ENCODE measurements at places on chromosomes 12 and 14.

GRCh38 chr12:119328111-119328510 lies 6.4 kb upstream of the CCDC60 start:
- DNase-seq, result no peak

DNA sequence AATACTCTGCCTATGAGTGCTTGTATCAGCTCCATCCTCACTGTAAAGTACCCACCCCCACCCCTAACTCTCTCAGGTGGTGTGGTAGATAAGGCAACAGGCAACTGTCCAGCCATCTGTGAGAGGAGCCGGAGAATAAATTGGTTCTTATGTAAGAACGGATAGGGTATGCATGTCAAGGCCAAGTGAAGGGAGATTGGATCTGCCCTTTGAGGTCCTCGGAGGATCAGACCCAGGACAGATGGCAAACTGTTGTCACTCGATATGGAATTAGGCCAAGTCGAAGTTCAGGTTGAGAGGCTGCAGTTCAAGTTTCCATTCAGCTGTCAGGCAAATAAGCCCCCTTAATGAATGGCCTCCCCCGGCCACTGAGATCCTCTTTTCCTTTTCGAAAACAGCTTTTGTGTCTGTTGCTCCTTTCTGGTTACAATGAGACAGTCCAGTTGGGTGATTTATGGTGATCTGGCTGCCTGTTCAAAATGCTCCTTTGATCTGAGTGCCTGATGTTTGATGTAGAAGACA lies 120.3 kb downstream of the VRK1 start:
- no peak for DNase-seq

DNA sequence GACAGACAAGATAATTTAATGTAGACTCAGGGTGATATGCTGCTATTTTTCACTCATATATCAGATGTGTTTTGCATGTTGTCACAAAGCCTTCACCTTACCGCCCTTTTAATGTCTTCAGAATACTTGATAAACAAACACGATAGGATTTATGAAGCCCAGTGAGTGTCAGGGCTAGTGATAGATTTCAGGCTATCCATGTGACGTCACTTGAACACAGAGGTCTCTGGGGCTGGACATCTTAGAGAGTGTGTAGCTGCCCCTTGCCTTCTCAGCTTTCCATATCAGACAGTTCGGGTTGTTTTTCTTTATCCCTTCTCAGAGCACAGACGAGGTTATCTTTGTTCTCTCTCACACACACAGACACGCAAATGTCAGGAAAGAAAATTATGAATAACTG lies 105.3 kb upstream of the GSC start:
- no peak for DNase-seq

DNA sequence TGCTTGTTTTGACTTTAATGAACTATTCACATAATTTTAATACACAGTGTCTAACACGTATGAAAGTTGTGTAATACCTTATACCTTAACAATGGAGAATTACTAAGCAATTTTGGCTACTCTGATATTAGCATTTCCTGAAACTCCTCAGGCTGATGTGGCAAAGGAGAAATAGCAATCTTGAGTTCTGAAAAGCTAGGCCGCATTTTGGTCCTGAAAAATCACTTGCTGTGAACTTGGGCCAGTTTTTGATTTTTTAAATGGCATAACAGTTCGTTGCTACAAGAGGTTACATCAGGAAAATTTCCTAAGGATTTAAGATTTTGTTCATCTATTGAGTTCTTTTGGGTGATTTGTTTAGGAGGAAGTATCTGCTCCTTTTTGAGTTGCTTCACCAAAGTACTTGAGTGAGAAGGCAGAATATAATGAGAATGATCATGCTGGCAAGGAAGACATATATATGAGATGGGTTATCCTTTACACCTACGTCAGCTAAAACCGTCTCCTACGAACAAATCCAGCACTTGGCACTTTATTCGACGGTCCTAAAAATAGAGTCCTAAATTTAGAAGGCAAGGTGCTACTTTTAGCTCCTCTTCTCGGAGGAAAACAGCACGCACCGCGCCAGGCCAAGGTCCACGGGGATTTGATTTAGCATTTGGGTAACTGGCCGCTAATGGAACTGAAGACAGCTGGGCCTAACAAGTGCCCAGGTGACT lies 32.2 kb downstream of the MIA2 start:
- no peak for DNase-seq

DNA sequence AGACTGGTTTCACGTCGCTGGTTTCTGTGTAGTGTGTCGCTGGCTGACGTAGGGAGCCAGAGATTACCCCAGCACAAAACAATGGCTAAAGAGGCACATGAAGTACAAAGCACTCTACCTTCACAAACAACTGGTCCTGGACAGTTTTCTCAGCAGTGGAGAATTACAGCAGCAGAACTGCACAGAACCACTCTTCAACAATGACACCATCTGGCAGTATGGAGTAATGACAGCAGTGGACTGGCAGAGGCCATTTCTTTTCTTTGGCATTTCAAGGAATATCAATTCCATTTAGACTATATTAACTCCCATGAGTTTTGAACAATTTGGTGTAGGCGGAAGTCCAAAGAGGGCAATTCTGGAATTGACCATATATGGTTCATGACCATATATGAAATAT lies 1074.1 kb downstream of the AACS start:
- no peak for DNase-seq

DNA sequence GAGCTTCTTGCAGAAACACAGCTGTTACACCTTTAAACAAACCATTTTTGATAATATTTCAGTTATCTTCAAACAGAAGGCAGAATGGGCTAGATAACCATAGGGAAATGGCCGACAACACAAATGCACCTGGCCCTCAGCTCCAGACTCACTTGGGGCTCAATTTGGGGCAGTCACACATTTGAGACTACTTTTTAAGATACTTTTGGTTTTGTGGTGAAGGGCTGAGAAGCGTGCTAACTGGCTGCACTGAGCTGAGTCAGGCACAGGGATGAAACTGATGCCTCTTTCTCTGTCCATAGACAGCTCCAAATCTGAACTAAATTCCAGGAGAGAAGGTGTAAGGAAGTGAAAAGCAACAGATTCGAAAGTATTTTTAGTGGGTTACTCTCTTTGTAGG lies 18.5 kb upstream of the GRIP1 start:
- DNase-seq, result no peak

DNA sequence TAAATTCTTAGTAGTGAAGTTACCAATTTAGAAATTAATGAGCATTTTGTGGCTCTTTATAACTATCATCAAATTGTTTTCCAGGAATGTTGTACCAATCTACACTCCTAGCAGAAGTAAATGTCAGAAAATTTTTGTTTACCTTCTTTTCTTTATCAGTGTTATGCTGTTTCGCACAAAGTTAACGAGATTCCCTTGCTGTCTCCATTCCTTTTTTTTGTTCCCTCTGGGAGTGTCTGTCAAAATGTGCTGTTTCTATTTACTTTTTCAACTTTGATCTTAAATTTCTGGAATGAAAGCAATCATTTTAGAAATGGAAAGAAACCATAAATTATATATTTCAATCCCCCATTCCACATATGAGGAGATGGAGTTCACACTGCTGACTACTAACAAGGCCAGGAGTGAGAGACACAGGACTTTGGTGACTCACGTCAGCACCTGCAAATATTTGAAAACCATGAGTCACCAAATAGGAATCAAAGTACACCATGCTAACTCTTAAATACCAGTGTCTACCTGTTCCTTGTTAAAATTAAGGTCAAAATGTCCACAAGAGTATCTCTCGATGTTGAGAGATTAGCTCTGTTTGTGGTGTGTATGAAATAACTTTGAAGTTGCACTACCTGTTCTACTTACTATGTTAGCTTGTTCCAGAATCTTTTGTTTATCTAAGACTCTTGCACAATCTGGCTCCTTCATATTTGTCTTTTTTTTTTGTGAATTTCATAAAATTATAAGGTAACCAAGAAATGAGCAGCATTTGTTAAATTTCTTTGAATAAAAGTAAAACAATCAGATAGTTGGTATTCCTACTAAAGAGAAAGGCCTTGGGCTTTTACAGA lies 106.0 kb downstream of the RMST start:
- DNase-seq, result no peak

- no peak for DNase-seq
Observed at GRCh38 chr14:33271891-33272290, 333.2 kb downstream of the NPAS3 start.

GRCh38 chr12:111434049-111434448 lies 28.3 kb downstream of the SH2B3 start:
- no peak for DNase-seq

GRCh38 chr12:3755898-3756297 lies 3.0 kb upstream of the CRACR2A start:
- no peak for DNase-seq

DNA sequence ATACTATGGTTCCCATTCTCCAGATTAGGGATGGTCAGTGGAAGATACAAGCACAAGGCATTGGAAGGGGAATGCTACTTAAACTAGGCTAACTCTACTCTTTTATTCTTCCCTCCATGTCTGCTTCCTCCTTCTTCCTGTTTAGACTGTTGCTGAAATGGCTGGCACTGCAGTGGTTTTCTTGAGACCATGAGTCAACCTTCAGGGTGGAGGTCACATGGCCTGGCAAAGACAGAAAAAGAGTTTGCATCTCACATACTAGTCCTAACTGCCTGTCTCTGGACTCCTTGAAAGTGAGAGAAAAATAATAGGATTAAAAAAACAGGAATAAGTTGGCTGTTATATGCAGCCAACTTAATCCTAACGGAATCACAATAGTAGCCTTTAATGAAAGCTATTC lies 37.0 kb downstream of the ALDH1L2 start:
- no peak for DNase-seq

DNA sequence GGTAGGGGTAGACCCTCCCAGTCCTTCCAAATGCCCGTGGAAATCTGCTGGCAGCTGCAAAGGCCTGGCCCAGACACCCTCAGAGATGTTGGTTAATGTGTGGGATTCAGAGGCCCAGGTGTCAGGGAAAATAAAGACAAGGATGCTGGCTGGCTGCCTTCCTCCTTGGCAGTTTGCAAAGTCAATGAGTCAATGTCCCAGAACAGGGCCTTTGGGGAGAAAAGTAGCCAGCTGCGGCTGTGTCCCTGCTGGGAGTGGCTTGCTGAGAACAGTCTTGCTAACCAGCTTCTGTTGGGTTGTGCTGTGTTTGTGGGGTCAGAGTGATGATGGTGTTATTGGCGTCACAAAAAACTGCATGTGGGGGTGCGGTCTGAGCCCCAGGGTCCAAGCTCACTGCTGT lies 29.2 kb downstream of the GLRX5 start:
- no peak for DNase-seq

- no peak for DNase-seq
Observed at GRCh38 chr12:54041097-54041690, 8.3 kb downstream of the HOXC5 start.

GRCh38 chr12:57462251-57462911 lies 2.8 kb downstream of the GLI1 start:
- DNase-seq, result peak; percentile 89

DNA sequence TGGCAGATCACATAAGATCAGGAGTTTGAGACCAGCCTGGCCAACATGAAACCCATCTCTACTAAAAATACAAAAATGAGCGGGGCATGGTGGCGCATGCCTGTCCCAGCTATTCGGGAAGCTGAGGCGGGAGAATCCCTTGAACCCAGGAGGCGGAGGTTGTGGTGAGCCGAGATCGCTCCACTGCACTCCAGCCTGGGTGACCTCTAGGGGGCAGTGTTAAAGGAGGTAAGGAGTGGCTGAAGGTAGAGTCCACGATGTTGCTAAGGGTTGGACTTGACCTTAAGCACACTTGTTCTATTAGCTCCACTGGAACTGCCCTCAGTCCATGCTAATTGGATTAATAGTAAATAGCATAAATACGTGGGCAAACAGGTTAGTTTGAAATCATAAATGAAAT lies 62.4 kb upstream of the PSMC1 start:
- DNase-seq, result no peak

- no peak for DNase-seq
Observed at GRCh38 chr12:107327651-107328182, 234.4 kb upstream of the CRY1 start.

DNA sequence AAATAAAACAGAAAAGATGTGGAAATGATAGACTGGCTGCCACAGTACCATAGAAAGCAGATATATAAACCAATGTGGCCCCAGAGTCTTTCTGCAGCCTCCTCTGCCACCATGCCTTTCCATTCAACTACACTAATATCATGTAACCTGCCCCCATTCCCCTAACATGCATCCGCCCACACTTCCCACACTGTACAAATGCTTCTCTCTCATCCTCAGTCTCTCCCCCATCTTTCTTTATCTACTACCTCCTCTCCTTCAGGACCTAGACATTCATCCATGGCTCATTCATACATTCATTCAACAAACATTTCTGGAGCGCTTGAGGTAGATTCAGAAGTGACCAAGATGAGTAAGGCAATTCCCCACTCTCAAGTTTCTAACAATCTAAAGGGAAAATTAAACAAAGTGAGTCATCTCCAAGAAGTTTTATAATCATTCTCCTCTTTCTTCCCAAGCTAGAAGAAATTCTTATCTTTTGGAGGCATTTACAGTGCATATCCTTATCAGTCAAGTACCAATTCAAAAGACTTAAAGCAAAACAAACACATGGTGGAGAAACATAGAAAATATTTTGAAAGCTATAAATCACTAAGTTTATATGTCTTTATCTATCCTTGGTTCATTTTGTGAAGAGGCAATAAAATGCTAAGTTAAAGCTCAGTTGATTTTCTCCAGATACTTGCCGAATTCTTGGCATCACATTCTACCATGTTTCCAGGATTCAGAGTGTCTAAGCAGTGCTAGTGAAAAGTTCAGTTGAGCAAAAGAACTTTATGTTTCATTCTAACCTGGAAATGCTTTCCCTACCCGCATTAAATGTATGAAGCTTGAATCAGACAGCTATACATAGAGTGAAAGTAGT lies 70.5 kb upstream of the FRMD6 start:
- no peak for DNase-seq

- no peak for DNase-seq
Observed at GRCh38 chr14:104289507-104289906, 151.1 kb downstream of the KIF26A start.

DNA sequence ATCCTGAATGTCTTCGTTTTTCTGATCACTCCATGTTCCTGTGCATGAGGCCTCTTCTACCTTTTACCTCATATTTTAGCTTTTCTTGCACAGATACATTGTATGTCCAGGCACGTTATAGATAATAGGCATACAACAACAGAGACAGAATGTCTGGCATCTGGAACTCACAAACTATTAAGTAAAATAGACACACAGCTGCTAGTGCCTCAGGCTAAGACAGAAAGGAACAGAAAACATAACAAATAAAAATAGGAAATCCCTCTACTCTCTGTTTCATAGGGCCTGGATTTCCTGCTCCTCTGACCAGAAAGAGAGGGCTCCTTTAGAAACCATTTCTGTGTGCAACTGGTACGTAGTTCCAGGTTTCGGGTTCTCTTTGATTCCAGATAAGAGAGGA lies 48.6 kb downstream of the ATXN7L3B start:
- no peak for DNase-seq

GRCh38 chr14:73503648-73504047 lies 12.9 kb downstream of the RIOX1 start:
- DNase-seq, result no peak
